Dermis microvascular lymphatic vessel endothelial cell (primary cell): ENCODE measurements at places on chromosomes 6 and 20.

DNA sequence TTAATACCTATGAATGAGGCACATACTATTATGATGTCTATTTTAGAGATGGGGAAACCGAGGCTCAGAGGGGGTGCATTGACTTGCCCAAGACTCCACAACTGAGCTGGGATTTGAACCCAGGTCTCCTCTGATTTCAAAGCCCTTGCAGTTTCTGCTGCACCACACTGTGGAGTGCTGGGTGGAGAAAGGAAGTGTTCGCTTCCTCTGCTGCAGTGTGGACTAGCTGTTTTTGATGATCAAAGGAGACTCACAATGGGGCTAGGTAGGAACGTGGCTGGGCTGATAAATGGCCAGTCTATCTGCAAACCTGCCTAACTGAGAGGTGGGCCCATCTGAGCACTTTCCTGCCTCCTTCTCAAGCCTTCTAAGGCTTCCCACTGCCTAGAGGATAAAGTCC lies 87.2 kb downstream of the CD40 start:
- DNase-seq = no peak

- no peak for DNase-seq
Measured at GRCh38 chr6:52534966-52535390, 41.9 kb downstream of the TRAM2 start.

DNA sequence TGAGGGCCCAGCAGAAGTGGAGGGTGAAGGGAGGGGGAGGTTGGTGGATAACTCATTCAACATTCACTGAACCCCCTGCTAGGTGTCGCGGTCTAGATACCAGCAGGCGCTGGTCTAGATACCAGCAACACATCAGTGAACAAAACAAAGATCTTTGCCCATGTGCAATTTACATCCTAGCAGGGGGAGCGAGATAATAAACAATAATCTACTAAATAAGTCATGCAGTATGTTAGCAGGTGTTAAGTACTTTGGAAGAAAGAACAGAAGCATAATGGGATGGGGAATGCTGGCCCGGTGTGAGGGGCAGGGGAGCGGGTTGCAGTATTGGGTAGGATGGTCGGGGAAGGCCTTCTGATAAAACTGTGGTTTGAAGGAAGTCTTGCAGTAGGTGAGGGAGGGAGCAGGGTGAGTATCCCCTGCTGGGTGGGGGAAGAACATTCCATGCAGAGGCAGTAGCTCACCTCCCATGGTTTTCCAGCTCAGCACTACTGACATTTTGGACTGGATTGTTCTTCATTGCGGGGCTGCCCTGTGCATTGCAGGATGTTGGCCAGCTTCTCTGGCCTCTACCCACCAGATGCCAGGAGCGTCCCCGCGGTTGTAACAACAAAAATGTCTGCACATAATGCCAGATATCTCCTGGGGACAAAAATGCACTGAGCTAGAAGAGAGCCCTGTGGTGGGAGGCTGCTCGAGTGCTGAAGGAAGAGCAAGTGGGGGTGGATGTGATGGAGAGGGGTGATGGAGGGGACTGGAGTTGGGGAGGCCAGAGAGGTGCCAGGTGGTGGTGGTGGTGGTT lies 117.3 kb downstream of the TOX2 start:
- DNase-seq = no peak

GRCh38 chr6:126535595-126535994 lies 195.7 kb downstream of the CENPW start:
- DNase-seq = no peak

DNA sequence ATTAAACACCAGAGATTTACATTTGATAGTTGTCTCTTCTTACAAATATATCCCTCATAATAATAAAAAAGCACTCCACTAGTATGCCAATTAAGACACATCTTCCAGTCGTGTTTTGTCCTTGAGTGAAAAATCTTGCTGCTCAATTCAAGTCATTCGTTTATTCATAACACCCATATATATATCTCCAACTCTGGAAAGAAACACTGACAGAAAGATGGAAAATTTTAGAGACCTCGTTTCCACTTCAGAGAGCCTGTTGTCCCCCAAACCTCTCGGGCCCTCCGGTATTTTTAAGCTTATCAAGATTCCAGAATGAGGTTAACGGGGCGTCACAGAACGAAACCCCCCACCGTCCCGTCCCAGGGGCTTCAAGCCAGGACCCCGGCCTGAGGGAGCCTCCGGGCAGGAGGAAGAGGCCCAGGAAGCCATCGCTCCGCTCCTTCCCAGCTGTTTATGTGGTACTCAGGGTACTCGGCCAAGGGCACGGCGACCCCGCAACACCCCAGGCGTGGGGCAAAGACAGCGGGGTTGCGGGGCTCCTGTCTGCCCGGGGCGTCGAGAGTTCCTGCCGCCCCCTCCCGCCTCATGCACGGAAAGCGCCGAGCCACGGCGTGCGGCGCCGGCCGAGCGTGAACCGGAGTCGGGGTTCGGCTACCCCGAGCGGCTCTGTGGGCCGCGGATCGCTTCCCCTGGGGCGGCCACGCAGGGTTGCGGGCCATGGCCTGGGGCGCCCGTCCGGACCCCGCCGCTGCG lies 623 bp upstream of the SNX9 start:
- no peak for DNase-seq

DNA sequence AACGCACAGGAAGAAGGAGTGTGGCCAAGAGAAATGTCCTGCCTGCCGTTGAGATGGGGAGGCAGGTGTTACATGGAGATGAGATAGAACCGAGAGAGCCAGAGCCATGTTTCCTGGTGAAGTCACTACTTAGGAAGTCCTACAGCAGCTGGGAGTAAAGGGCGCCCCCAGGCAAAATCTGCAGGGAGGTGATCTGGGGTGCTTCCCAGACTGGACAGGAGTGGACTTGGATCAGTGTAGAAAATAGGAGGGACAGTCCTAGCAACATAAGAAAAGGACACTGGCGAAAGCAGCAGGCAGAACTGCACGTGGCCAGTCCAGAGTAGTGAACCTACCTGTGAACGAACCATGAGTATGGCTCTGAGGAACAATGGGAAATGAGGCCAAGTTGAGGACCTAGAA lies 85.3 kb downstream of the CD164 start:
- no peak for DNase-seq

DNA sequence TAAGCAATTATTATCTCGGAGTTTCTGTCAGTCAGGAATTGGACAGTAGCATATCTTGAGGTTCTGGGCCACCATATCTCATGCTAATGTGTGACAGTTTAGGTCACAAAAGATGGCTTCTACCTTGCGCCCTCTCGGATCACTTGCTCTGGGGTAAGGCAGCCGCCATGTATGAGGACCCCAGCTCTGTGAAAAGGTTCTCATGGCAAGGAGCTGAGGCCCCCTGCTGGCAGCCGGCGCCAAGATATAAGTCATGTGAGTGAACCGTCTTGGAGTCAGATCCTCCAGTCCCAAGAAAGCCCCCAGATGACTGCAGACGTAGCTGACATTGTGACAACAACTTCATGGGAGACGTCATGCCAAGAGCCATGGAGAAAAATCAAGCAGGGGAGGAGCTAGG lies 670.8 kb downstream of the KIF16B start:
- peak; percentile 10 for DNase-seq

GRCh38 chr6:44237813-44238433 lies 9.0 kb upstream of the HSP90AB1 start:
- peak; percentile 75 for DNase-seq

GRCh38 chr6:82114748-82115147 lies 132.8 kb downstream of the IBTK start:
- DNase-seq = no peak

DNA sequence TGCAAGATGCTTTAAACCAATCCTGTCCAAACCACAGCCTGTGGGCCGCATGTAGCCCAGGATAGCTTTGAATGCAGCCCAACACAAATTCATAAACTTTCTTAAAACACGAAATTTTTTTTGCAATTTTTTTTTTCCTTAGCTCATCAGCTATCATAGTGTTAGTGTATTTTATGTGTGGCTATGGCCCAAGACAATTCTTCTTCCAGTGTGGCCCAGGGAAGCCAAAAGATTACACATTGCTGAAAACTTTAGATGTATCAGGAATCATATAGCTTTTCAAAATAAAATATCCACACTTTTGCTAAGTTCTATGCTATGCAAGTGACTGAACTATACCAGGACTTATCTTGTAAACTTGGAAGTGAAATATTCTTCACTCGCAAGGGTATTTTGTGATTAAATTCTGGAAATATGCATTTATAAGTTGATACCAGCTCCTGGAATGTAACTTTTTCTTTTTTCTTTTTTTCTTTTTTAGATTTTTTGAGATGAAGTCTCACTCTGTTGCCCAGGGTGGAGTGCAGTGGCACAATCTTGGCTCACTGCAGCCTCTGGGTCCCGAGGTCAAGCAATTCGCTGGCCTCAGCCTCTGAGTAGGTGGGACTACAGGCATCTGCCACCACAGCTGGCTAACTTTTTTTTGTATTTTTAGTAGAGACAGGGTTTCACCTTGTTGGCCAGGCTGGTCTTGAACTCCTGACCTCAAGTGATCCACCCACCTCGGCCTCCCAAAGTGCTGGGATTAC lies 49.8 kb downstream of the MTHFD1L start:
- DNase-seq = no peak

DNA sequence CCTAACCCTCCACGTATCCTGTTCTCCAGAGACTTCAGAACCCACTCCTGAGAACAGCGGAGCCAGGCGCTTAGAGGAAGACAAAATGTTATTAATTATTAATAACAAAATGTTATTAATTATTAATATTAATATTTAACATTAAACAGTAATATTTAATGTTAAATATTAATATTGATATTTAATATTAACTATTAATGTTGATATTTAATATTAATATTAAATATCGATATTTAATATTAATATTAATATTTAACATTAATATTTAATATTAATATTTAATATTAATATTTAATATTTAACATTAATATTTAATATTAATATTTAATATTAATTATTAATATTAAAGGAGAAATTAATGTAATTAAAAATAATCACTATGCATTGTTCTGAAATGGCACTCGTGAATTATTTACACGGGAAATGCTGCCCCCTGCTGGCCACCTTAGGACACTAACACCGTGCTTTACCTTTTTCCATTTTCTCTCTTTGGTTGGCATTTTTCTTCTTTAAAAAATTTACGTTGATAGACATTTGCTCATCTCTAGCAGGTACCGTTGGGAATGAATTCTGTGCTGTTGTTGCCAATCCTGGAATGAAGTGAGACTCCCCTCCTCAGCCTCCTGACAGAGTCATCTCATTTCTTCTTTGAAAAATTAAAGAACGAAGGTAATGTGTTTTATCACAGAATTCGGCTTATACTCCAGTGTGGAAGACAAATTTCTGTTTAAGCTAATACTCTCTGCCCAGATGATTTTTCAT lies 7.5 kb upstream of the GGTLC1 start:
- peak; percentile 49 for DNase-seq

DNA sequence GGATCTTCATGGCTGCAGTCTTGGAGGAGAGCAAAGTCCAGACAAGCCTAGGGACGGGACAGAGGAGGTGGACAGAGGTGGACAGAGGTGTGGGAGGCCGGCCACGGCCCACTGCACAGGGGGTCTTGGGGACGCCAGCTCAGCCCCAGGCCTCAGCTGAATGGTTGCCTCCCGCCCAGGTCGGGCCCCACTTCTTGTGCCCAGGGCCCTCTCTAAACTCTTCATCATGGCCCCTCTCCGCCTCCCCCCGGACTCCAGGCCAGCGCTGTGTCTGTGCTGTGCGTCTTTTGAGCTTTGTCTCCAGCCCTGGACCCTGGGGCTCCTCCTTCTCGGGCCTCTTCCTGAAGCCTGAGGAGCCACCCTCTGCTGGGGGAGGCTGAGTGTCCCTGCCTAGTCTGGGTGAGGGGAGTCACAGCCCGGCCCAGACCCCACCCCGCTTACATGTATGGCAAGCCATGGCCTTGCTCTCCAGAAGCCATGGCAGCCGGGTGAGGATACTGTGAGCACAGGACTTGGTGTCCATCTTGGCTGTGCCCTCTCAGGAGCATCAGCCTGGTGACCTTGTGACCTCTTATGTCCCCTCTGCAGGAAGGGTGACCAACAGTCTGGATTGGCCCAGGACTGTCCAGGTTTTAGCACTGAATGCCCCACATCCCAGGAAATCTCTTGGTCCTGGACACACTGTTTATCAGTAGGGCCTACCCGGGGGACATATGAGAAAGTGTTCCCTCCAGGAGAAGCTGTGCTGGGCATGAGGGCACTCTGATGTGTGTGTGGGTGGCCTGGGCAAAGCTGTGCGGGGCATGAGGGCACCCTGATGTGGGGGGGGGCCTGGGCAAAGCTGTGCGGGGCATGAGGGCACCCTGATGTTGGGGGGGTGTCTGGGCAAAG lies 9.4 kb upstream of the NPBWR2 start:
- no peak for DNase-seq

GRCh38 chr6:17418281-17419188 lies 25.1 kb downstream of the CAP2 start:
- DNase-seq = no peak

GRCh38 chr6:35919827-35920751 lies 809 bp downstream of the SRPK1 start:
- DNase-seq = peak; percentile 27

DNA sequence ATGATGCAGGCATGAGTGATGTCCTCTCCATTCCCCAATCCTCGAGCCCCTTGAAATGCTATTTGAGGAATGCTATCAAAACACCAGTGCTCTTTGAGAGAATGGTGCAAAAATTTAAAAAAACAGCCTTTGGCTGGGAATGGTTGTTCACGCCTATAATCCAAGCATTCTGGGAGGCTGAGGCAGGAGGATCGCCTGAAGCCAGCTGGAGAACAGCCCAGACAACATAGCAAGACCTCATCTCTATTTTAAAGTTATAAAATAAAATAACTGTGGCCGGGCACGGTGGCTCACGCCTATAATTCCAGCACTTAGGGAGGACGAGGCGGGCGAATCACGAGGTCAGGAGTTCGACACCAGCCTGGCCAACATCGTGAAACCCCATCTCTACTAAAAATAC lies 4.2 kb upstream of the VARS1 start:
- no peak for DNase-seq

- no peak for DNase-seq
Measured at GRCh38 chr20:10986586-10986985, 312.8 kb upstream of the JAG1 start.

DNA sequence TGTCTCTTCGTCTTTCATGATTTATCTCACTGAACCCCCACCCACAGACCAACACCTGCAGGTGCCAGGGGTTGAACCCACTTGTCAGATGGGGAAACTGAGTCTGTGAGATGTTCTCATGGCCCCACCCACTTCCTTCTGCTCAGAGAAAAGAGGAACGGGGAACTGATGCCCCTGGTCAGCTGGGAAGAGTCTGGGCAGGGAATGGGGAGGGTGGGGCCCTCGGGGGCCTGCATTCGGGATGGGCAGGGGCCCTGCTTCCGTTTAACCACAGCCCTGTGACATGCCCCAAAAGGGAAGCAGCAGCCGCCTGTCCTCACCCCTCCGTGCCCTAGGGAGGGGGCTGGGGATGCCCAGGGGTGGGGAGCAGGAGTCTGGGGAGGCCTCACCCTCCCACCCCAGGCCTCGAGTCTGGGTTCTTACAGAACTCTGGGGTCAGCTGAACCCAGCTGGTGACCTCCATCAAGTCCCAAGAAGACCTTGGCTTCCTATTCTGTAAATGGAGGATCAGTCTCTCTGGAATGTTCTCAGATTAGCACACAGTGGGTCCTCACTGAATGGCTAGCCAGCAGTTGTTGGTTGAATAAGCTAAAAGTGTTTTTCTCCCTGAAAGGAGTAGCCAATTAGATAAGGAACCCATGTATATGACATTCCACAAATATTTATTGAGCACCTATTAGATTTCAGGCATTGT lies 81.5 kb downstream of the CEBPB start:
- DNase-seq = no peak

GRCh38 chr6:43383021-43383667 lies 13.7 kb upstream of the ZNF318 start:
- no peak for DNase-seq

- no peak for DNase-seq
Measured at GRCh38 chr6:37919417-37920157, 100.1 kb downstream of the ZFAND3 start.
